Muscle of back (tissue), 13 donors: ENCODE measurements at places on chromosomes 11 and 22. TPM values are rescaled to one million over a fixed set of nuclear protein-coding genes. Genes with fewer than 3 reads are reported as not detected.

DNA sequence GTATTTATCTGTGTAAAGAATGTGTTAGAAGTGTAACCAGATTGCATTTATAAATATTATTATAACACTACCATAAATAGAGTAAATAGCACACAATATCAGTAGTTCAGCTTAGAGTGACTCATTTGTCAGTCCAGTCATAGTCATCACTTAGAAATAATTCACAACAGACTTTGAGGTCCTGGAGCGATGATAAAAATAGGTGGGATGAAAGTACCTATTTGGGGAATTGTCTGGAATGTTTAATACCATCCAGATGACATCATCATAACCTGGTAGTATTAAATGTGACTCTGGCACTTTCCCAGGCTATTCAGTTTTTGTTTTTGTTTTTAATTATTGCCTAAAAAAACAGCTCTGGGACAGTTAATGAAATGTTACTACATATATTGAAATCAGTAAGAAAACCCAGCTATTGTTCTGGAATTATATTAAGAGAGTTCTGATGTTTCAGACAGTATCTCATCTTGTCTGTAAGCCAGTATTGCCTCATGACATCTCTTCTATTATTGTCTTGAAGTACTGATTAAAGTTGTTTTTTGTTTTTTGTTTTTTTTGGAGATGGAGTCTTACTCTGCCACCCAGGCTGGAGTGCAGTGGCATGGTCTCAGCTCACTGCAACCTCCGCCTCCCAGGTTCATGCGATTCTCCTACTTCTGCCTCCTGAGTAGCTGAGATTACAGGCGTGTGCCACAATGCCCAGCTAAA is 74.8 kb downstream of the SIK2 start:
- no peak for DNase-seq

- DNase-seq, result no peak
Measured at GRCh38 chr11:58674609-58675008, 52.1 kb downstream of the CNTF start.

DNA sequence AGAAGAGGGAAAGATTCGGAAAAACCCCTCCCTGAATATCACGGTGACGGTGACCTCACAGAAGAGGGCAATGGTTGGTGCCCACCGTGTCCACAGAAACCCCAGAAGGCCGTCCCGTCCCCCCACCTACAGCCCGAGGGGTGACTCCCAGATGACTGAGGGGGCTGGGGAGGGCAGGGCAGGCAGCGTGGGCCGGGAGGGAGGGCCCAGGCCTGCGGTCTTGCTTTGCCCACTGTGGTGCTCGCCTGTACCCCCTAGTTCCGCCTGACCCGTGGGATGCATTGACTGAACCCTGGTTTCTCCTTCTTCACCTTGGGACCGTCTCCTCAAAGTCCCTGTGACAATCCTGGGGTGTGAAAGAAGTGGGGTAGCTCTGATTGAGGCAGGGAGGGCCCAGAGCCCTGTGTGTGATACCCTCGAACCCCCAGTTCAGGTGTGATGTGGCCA is 526.7 kb downstream of the BRD1 start:
- DNase-seq, result no peak

GRCh38 chr11:15610881-15611280 is 496.2 kb downstream of the INSC start:
- peak; percentile 17 for DNase-seq

DNA sequence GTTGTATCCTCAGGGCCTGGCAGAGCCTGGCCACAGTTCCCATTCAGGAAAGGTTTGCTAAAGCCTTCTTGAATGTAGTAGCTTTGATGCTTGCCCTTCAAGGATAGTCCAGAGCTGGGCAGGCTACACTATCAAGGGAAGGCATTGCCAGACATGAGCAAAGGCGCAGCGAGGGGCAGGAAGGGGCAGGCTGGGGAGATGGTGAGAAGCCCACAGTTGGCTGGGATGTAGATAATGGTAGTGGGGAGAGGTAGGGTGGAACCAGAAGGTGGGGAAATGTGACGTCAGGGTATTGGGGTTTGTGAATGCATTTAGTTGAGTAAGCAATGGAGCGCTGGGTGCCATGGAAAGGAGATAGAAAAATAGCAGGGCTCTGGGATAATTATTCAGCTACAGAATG is 28.6 kb downstream of the LRRC32 start:
- DNase-seq, result no peak

- DNase-seq, result no peak
Measured at GRCh38 chr22:21841422-21841821, 26.0 kb downstream of the MAPK1 start.

- DNase-seq, result no peak
Measured at GRCh38 chr11:34466802-34467488, 28.2 kb downstream of the CAT start.

DNA sequence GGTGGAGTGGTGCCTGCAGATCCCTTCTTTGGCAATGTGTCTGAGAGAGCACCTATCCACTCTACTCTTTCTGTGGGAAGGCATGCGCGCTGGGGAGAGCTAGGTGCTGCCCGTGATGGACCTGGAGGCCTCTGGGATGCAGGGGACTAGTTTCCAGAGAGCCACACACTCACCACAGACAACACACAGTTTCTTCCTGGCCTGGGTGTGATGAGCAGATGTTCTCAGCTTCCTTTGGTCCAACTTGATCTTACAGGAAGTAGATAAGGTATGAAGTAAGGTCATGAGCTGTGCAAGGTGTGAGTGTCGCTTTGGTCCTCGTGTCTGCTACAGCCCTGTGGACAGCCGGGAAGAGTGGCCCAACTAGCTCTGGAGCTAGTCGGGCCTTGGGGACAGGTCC is 27.3 kb upstream of the SUSD2 start:
- no peak for DNase-seq

DNA sequence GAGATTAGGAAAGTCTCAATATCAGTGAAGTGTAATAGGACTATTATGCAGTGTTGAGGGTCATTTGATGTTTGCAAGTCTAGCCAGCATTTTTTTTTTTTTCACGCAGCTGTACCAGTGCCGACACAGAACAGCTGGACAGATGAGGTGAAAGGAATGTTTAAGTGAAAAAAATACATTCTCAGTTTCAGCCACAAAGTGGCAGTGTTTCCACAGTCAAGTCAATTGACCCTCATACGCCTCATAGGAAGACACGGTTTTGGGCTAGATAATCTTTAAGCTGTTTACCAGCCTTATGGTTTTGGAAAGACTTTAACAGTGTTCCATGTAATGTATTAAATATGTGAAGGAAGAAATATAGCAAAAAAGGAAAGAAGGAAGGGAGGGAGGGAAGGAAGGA is 349.9 kb upstream of the ANO3 start:
- peak; percentile 90 for DNase-seq

GRCh38 chr11:125772834-125773505 is 5.7 kb downstream of the PATE2 start:
- DNase-seq, result peak; percentile 7

- DNase-seq, result no peak
Measured at GRCh38 chr11:69355959-69356702, 62.2 kb downstream of the MYEOV start.

GRCh38 chr11:33467966-33468365 is 210.8 kb downstream of the HIPK3 start:
- no peak for DNase-seq

GRCh38 chr11:111355101-111355500 is 24.0 kb downstream of the POU2AF1 start:
- DNase-seq, result no peak

GRCh38 chr11:58498464-58498863 is 9.4 kb downstream of the OR5B21 start:
- DNase-seq, result peak; percentile 25

DNA sequence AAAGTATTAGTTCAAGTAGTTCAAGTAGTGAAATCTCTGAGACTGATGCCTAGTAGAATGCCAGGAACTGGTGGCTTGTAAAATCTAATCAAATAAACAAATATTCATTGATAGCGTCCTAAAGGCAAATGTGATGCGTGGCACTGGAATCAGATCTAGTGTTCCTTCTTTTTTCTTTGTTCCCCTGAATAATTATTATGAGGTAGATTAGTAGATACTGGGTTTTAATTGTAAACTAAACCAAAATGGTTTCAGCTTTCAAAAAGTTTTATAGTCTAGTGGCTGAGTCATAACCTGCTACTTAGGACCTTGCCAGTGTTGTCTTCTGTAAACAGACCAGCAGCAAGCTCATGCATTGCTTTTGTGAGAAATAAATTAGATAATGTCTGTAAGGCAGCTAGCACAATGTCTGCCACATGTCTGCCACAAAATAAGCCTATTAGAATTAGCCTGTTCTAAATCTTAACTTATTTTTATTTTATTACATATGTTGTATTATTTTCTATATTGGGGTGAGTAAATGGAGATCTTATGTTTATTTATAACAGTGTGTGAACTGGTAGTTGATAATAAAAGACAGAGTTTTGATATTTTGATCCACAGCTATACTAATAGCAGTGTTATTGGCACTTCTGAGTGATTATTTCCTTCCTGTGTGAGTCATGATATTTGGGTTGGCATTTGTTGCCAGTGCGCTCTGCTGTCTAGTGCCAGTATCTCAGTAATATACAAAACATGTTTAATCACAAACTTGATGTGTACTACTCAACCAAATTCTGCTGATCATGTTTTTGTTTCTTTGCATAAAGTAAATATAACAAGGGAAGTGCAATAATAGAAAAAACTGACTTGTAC is 135.7 kb downstream of the TMEM135 start:
- no peak for DNase-seq

GRCh38 chr22:48837341-48837935 is 990.2 kb downstream of the BRD1 start:
- DNase-seq, result no peak

GRCh38 chr11:71499125-71499524 is 27.9 kb upstream of the KRTAP5-7 start:
- no peak for DNase-seq

The NRIP3 gene
- polyA plus RNA-seq, result 0.70 TPM

The TRIM48 gene
- not detected for polyA plus RNA-seq

The OR1S2 gene
- polyA plus RNA-seq, result not detected

The BBS1 gene
- polyA plus RNA-seq, result 21.2 TPM
